Stimulated activated CD4-positive, alpha-beta T cell treated with anti-CD3 and anti-CD28 coated beads, TNF-alpha, amount 100 ng/mL, for 48 hours (primary cell): ENCODE measurements at places on chromosomes 3 and 15.

GRCh38 chr3:52176951-52177700, 20.8 kb upstream of the ALAS1 start:
- no peak for DNase-seq

DNA sequence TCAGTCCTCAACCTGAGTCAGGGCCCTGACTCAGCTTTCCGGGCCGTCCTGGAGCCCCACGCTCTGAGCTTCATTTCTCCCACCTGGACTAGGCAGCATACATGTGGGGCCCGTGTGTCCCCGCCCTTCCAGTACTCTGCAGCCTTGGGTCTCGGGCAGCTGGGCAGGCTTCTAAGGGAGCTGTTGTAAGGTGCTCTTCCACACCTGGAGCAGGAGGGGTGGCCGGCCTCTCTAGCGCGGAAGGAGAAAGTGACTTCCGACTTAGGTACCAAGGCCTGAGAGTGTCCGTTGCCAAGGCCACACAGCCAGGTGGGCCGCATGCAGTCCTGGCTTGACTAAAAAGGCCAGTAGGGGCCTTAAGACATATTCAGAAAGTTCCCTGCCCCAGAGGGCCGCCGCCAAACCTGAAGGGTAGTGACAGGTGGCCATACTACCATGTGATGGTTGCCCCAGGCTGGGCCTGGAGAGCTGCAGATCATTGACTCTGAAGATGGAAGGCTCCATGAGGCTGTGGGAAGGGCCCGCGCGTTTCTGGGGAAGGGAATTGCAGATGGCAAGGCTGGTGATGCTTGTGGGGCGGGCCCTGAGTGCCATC, 9.4 kb upstream of the SEMA3B start:
- no peak for DNase-seq

DNA sequence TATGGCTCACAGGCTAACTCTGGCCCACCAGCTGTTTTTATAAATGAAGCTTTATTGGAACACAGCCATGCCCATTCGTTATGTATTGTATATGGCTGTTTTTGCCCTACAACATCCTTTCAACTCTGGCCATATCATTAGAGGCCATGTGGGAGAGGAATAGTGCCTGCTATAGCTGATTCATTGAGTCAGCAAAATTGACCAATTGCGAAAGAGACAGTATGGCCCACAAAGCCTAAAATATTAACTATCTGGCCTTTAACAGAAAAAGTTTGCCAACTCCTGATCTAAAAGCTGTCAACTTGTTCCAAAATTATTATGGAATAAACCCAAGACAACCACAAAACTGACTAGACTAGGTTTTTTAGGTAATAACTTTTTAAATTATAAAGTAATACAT, 1.4 kb downstream of the NR1I2 start:
- DNase-seq, result no peak

GRCh38 chr3:174776636-174777035, 82.5 kb upstream of the NAALADL2 start:
- no peak for DNase-seq

DNA sequence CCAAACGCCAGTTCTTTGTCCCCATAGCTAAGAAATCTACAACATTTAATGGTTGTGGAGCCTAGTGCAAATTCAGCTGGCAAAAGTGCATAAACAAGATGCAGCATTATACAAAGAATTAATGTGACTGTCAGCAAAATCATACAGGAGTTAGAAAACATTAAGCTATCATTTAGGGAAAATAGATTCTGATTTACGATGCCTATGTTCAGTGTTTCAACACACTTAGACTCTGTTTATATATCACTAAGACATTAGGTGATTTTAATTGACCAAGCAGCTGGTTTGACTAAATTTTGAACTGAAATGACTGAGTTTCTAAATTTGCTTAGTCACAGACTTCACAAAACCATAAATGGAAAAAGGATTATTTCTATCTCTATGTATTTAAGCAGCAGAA, 1076.8 kb downstream of the TBL1XR1 start:
- DNase-seq, result no peak

GRCh38 chr3:44509393-44509921, 32.0 kb upstream of the ZNF445 start:
- DNase-seq, result no peak

- DNase-seq, result no peak
Observed at GRCh38 chr3:159502986-159503385, 485.6 kb upstream of the IL12A start.

GRCh38 chr15:43225201-43225949, 4.6 kb upstream of the EPB42 start:
- peak; percentile 25 for DNase-seq

DNA sequence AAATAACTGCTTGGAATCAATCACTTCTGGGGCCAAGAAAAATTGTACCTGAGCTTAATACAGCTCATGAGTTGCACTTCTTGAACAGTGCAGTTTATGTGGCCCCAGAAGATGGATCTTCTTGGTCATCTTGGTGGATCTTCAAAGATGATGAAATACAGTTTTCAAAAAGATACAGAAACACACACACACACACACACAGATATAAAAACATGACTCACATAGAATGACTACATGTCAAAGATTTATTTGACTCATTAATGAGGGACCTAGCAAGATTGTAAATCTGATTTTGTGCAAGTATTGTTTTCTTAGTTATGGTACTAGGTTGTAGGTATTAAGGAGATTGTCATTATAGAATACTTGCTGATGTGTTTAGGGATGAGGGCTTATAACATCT, 32.6 kb downstream of the PDCD6IP start:
- no peak for DNase-seq

DNA sequence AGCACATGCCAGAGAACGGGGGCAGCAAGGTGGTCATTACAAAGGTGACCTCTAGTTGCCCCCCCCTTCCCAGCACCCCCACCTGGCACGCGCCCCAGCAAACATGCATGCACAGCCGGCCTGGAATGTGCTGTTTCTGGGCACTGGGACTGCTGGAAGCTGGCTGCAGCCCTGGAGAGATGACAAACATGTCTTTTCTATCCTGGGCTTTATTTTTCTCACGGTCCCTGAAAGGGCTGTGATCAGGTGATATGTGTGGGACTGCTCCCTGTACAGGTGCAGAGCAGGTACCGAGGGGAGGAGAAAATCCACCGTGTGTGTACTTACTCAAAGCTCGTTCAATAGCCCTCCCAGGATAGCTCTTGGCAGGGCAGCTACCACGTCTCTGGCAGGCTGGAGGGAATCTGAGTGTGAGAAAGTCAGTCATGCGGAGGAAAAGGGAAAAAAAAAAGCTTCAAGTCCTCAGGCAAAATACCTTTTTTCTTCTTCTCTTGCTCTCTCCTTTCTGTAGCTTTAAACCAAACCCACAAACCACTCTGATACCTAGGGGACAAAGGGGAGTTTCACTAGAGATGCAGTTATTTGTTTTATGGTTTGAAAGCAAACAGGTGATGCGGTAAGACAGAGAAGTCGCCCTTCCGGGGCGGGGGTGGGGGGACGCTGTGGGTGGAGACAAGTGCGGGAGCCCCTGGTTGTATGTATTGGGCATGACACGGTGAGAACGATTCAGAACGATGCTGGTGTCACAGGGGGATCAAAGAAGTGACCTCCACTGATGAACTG, 5.0 kb upstream of the HES1 start:
- DNase-seq, result no peak

DNA sequence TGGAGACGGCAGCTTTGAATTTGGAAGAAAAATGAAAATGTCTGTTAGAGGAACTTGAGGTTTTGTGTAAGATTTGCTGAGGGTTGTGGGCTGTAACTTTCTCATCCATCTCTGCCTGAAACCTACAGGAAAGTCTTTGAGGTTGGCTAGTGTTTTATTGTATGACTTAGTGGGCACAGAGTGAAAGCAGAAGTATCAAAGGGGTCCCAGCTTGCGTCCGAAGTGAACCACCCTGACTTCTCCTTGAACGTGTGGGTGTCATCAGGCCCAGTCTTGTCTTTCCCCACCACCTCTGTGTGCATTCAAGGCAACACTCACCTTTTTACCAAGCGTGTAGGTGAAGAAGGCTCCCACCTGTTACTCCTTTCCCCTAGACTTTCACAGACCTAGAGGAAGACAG, 682.1 kb upstream of the CFAP20DC start:
- no peak for DNase-seq

DNA sequence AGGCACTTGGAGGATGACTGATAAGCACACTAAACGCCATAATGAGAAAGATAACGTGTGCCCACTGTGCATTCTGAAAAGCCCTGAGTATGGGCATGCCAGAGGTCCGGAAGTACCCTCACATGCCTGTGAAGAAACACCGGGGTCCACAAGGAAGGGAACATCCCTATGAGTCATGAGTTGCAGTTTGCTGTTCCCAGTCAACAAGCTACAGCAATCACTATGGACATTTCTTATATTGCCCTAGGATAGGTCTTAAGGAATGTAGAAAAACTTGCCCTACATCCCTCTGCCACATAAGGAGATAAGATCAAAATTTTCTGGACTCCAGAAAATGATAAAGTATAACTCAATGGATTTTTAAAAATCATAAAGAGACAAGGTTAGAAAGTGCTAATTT, 9.9 kb downstream of the MB21D2 start:
- no peak for DNase-seq

GRCh38 chr15:35023804-35024203, 35.7 kb upstream of the ZNF770 start:
- no peak for DNase-seq

DNA sequence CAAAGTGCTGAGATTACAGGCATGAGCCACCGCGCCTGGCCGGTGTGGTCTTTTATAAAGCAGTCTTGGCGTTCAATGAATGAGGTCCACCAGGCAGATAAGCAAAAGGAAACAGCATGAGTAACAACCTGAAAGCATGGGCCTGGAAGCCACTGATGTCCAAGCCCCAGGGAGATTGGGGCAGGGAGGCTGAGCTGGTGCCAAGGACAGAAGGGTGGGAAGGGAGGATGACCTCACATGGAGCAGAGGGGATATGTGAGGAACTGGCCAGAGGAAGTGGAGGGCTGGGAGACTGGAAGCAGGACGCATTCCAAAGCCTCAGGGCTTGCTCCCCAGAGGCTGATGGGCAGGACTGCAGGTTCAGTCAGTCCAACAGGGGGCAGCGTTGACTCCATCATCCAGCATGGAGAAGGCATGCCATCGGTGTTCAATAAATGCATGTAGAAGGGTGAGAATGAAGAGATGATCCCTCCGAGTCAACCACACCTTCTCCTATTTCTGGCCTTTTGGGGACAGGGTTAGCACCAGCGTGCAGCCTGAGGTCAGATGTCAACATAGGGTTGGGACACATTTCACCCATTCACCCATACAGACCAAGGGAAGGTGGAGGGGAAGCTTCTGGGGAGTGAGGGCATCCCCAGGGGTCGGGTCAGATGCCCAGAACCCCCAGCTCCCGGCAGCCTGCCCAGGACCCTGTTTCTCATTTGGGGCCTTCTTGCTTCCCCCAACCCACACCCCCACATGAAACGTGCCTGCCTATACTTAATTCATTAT, 14.8 kb downstream of the MYL3 start:
- peak; percentile 37 for DNase-seq

DNA sequence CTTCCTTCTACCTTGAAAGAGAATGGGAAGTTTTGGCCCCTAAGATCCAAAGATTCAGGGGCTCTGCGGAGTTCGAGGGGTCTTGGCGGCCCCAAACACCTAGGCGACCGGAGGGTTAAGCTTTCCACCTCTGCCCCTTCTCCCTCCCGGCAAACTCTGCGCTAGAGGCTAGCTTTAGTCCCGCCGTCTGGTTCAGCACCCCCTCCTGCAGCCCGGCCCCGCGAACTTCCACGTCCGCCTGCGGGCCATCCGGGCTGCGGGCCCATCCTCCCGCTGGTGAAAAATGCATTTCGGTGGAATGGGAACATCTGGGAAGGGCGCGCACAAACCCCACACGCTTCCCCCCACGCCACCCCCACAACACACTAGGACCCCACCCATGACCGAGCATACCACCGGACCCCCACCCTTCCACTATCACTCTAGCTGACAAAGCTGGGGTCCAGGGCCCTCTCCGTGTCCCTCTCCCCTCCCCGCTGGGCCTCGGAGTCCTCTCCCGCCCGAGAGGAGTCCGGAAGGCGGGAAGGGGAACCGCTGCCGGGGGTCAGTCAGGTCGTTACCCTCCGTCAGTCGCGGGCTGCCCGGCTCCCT, 1.0 kb downstream of the SHOX2 start:
- DNase-seq, result no peak

GRCh38 chr3:174639970-174640369, 219.2 kb upstream of the NAALADL2 start:
- DNase-seq, result no peak

DNA sequence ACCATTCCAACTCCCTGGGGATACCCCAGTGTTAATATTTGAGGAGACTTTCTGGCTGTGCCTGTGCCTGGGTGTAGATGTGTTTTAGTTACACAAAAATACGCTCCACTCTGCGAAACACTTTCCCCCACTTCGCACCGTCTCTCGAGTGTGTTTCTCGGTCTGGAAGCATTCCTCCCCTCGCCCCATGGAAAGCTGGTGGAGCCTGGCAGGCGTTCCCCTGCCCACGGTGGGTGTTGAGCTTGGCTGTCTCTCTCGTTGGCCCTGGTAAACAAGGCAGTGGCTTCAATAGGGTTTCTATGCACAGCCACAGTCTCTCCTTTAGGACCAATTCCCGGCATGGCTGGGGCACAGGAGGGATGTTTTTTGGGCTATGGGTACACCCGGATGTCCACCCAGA, 19.3 kb downstream of the IQSEC1 start:
- DNase-seq, result no peak

- DNase-seq, result no peak
Observed at GRCh38 chr15:29937956-29938355, 115.7 kb upstream of the TJP1 start.

- no peak for DNase-seq
Observed at GRCh38 chr3:172882563-172882962, 132.0 kb downstream of the ECT2 start.

DNA sequence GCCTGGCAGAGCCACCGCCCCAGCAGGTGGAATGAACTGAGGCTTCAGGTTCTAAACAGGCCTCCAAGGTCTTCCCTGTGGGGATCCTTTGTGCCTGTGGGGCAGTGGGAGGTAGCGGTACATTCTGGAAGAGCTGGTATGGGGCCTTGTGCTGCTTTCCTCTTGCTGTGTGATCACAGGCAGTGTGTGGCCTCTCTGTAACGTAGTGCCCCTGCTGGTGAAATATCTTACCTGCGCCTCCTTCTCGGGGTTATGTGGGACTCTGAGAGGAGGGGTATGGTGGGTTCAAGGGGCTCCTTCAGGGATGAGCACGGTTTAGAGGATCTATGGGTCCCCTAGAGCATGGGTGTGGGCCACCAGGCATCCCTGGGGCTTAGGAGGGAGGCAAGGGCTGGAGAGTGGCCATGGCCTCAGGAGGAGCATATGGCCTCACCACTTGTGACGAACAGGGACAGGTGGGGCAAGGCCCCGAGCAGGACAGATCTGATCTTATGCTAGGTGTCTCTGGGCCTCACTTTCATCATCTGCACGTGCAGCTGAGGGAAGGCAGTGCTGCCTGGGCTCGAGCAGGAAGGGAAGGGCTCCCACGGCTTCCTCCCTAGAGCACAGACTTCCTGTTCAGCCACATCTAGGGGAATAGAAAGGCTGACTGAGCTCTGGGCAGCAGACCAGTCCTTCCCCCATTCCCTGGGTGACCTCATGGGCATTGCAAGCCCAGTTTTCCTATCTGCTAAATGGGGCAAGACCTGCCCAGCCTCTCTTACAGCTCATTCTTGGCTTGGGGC, 1.9 kb upstream of the ALS2CL start:
- DNase-seq, result no peak
